Cardiac atrium fibroblast (primary cell): ENCODE measurements at places on chromosomes 13 and 19. TPM values are rescaled to one million over a fixed set of nuclear protein-coding genes. Genes with fewer than 3 reads are reported as not detected.

Gene TMED1
- 49.5 and 61.6 TPM in 2 replicates for total RNA-seq

Gene PRRG2
- not detected in 2 replicates for total RNA-seq

Gene SPINT2
- total RNA-seq: 6.1 and 7.8 TPM in 2 replicates

Gene LIM2
- total RNA-seq: not detected in 2 replicates
